NCI-H774 (cell line): ENCODE measurements at places on chromosomes 16 and 17.

DNA sequence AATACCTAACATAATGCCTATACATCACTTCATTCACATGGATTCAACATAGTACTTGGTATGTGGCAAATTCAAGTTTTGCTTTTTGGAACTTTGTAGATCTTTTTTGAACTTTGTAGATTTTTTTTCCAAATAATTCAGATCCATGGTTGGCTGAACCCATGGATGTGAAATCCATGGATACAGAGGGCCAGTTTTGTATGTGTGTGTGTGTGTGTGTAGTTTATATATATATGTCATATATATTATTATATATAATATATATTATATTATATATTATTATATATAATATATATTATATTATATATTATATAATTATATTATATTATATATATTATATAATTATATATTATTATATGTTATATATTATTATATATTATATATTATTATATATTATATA lies 28.4 kb downstream of the CLUAP1 start:
- no peak for DNase-seq

DNA sequence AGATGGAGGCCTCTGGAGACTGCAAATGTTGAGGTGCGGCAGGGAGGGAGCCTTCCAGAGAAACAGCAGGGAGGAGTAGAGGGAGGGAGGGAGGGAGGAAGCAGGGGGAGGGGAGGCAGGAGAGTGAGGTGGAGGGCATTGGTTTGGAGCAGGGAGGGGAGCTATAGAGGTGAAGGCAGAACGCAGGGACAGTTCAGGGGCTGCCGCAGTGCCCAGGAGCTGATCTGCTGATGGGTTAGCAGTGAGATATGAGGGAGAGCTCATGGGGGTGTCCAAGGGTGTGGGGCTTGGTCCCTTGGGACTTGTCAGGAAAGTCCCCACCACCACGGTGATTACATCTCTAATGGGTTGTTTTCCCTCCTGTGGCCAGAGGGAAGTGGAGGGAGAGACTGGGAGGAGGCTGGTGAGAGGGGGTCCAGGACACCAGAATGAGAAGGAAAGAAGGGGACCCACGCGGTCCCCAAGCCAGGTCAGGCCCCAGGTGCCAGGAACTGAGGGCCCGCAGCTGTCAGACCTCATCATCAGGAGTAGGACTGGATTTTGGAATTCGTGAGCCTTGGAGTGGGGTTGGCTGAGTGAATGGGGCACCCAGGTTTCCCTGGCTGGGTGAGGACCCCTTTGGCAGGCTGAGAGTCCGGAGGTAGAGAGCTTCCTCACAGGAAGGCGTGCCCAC lies 11.2 kb downstream of the CA4 start:
- DNase-seq = no peak

- no peak for DNase-seq
Measured at GRCh38 chr16:15538507-15538906, 104.1 kb downstream of the BMERB1 start.

GRCh38 chr17:38550661-38551060 lies 55.1 kb downstream of the SRCIN1 start:
- DNase-seq = no peak

GRCh38 chr17:11503308-11504035 lies 94.8 kb upstream of the DNAH9 start:
- no peak for DNase-seq
